ENCODE measurements at places on chromosomes 7 and 10.

DNA sequence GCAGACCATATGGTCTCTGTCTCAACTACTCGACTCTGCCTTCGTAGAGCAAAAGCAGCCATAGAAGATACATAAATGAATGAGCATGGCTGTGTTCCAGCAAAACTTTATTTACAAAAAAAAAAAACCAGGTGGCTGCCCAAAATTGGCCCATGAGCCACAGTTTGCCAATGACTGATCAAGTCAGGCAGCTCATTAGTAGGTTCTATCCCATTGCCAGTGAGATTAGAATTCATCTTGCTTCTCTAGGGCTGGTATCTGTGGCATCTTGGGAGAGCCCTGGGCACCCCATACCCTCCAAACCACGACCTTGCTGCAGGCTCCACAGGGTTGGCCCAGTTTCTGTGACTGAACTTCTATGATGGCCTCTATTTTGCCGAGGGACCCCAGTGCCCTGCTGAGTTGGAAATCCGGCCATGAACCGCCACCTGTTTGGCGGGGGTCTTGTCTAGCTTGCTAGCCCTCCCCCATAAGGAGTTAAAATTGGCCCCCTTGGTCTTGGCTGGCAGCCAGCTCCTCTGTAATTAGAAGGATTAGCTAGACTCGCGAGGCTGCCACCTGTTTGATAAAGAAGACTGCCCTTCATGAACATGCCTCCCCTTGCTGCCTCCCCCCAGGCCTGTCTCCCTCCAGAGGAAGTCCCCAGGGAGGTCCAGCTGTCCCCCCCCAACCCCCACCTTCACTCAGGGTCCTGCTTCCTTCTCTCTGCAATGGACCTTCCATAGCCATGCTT, 83.9 kb downstream of the CHN2 start:
- ATAC-seq = no peak

DNA sequence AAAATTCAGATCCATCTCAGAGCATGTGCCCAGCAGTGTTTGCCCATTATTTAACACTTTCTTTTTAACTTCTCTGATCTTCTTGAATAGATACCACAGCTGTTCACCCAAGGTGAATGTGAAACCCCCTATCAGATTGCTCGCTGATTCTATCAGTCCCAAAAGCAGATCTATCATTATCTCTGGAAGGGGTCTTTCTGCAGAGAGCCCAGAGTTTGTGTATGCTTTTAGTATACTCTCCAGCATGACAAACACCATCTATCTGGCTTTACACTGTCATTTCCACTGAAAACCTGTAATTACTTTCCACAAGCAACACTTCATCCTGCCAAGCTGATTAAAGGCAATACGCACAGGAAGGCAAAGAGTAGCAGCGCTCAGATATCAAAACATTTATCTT, 168.2 kb downstream of the CACNA2D1 start:
- ATAC-seq = no peak

- ATAC-seq = no peak
Measured at GRCh38 chr10:8375137-8375536, 320.6 kb downstream of the GATA3 start.

GRCh38 chr7:47404010-47404409, 177.9 kb downstream of the TNS3 start:
- ATAC-seq = no peak

DNA sequence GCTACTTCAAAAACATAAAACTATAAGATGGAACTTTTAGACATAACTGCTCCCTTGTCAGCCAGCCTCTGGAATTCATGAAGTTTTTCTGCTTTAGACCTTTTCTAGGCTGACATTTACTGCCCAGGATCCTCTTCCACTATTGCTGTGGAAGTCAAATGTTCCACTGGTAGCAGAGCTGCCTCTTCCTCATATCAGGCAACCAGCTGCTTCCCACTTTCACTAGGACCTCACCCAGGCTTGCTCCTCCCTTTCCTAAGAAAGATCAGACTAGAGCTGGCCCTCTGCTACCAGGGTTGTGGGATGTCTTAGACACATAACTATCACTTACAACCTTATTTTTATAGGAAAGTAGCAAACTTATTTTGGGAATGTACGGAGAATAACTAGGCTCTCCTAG, 121.5 kb downstream of the CTTNBP2 start:
- peak; percentile 58 for ATAC-seq

DNA sequence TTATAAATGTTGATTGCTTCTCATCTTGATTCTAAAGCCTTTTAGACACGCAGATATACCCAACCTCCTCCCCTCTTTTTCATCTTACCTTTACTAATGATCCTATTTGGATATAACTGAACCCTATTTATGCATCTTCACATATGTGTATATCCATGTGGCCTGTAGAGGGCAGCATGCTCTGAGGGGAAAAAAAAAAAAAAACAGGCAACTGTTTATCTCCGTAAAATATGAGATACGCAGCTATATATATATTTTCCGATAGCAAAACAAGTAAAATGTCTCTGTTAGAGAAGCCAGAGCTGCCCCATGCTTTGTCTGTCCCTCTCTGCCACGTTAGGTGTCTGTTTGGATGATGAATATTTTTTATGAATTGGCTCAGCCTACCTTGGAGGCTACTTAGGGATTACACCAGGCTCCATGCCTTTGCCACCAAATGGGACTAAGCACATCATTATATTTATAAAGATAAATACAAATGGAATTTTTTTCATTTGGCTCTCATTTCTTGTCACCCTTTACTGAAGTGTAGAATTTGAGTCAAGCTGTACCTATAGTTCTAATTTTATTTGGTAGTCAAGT, 174.8 kb upstream of the FZD1 start:
- peak; percentile 51 for ATAC-seq

DNA sequence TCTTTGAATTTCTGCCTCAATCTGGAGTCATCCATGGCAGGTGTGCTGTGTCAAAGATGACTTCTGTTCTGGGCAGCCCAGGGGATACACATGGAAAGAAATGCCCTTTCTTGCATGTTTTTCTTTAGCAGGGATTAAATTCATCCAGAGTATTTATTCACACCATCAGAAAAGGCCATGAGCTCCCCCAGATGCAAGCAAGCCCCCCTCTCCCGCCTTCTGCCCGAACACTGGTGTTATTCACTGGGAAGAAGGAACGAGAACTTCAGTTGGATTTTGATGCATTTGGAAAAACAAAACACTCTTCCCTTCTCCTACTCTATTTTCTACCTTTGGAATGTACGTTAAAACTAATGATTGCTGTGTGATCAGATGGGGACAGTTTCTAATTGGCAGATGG, 1.4 kb downstream of the PLPP4 start:
- no peak for ATAC-seq

DNA sequence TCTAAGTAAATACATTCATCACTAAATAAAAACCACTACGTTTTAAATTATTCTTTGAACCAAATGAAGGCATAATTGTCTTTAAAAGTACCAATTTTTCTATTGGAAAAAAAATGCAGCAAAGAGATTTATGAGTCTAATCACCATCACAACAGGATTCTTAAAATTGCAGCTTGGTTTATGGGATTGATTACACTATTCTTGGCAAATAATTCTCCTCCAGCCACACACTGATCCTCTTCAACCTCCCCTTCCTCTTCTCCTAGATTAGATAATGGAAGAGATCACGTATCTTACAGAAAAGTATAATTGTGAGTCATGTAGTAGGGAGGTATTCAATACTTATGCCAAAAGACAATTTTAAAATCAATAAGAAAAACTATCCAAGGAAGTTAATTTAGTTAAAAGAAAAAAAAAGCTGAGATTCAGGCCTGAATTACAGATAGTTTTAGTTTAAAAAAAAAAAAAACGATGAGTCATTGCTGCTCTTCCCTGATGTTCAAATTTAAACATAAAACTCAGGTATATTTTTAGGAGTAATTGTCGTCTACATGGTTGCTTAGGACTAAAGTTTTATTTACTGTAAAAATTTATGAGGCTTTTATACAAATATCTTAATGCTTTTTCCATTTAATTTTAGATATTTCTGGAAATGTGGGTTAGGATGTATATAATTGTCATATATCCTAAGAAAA, 133.7 kb upstream of the CDK1 start:
- no peak for ATAC-seq

- ATAC-seq = no peak
Measured at GRCh38 chr10:124566981-124567835, 105.6 kb downstream of the LHPP start.

DNA sequence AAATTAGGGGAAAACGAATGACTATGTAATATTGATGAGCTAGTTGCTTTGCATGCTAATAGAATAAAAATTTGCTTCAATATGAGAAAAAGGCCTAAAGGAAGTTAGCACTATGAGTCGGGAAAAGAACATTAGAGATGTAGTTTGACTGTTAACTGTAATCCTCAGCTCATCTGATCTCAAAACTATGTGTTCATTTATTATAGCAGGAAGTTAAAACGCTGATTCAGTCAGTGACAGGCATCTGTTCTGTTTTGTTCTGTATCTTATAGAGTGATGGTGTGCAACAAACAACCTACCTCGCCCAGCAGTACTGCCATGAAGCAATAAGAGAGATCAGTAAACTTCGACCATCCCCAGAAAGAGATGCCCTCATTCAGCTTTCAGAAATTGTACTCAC, 48.6 kb downstream of the PDSS1 start:
- ATAC-seq = no peak

- no peak for ATAC-seq
Measured at GRCh38 chr7:158001003-158001402, 586.6 kb downstream of the PTPRN2 start.

DNA sequence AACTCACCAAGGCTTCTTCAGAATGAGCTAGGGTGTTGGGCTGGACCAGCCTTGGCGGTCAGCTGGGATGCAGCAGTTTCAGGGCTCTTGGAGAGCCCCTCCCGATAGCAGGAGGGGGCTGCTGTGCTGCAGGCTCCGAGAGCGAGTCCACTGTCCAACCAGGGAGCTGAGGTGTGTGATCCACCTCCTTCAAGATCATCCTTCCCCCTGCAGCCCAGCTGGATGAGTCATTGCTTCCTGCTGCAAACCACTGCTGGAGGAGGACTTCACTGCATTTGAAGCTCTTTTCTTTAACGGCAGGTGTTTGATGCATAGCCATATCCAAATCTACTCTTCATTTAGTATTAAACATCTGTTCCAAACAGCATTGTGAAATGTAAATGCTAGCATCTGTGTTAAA, 54.2 kb upstream of the EBF3 start:
- ATAC-seq = no peak

- no peak for ATAC-seq
Measured at GRCh38 chr7:110051372-110051771, 1039.6 kb upstream of the LRRN3 start.

- no peak for ATAC-seq
Measured at GRCh38 chr7:55657654-55658053, 85.4 kb upstream of the VOPP1 start.

- no peak for ATAC-seq
Measured at GRCh38 chr10:104735757-104736391, 94.8 kb downstream of the SORCS3 start.

GRCh38 chr10:33303988-33304387, 30.5 kb downstream of the NRP1 start:
- no peak for ATAC-seq

DNA sequence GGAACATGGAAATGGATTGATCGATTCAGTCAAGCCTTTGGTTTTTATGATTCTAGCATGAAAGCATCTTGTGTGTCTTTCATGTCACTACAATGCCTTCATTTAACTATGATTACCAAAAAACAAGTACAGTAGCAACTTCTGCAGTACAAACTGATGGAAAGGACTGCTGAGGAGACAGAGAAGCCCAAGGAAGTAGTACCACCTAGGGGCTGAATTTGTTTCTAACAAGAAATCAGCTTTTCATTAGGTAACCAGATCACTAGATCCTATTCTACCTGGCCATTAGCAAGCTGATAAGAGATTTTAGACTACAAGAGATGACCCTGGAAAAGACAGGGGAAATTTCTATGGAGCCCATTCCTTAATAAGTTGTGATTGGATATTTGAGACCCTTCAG, 3.2 kb upstream of the IFIT1 start:
- ATAC-seq = no peak

DNA sequence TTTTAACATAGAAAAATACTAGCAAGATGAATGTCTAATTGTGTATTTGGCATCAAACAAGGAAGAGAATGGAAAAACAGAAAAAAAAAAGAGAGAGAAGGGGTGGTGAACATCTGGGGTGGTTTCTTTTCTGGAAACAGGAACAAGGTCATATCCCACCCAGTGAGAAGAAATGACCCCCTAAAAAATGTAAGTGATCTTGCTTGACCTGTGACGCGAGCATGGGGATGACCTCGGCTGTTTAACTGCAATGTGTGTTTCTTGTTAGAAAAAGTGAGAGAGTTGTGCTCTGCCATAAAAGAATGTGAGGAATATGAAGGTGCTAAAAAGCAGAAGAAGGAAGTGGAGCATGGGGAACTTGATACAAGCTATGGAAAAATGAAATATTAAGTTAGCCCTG, 258.5 kb downstream of the AGMO start:
- ATAC-seq = no peak

GRCh38 chr10:100996678-100997359, 2.8 kb upstream of the LZTS2 start:
- ATAC-seq = no peak

GRCh38 chr10:11823989-11824346, 812 bp downstream of the PROSER2 start:
- no peak for ATAC-seq

DNA sequence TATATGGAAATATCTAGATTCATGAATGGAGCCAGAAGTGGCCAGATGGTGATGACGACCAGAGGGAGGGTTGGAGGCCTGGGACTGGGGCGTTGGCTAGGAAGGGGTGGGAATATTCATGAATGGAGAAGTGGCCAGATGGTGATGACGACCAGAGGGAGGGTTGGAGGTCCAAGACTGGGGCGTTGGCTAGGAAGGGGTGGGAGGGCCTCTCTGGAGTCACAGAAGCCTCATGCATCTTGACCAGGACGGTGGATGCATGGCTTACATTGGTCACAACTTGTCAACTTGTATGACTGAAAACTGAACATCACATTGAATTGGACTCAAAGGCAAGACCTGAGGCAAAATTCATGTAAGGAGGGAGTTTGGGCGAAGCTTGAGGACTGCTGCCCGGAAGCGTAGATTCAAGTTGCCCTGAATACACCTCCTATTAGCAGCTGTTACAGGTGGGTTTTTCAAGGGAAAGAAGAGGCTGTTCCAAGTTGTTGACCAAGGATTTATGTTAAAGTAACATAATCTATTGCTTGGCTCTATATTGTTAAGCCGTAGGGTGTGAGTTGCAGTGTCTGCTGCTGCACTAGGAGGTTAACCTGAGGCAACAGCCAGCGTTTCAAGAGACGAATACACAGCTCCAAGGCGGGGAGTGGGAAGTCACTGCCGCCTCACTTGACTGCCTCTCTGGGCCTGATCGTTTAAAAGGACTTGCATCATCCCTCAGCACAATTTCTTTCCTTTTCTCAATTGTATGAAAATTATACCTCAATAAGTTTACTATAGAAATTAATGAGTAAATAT, 55.1 kb upstream of the FAM20C start:
- no peak for ATAC-seq

DNA sequence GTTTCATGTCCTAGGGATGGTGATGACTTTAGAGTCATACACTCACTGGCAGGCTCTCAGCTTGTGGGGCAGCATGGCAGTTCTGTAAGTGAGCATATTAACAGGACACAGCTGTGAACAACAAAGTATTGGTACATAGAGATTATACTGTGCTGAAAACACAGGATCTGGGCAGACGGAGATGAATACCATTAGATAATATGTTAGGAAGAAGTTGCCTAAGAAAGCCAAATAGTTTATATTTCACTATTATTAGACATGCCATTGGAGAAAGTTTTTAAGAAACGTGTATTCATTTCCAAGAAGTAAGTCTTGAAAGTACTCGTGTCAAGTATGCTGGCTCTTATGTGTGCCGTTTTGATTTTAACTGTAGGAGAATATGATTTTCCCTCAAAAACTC, 274.5 kb downstream of the INHBA start:
- ATAC-seq = peak; percentile 13

- peak; percentile 88 for ATAC-seq
Measured at GRCh38 chr7:106542550-106543220, 118.3 kb downstream of the CCDC71L start.
